NCI-H510A (cell line): ENCODE measurements at places on chromosomes 11 and 22.

DNA sequence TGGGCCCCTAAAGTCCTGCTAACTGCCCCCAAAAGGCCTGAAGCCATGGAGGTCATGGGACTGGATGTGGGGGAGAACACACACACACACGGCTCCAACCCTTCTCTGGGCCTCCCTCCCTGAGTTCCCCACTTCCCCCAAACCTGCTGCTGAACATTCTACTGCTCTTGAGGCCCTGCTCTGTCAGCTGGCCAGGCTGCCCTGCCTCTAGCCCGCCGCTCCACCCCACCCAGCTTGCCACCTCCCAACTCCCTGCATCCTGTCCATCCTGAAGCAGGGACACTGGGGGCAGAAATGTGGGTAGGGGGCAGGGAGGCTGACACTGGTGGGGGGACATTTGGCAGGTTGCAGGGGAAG is 1.0 kb downstream of the KCNJ4 start:
- no peak for DNase-seq

- no peak for DNase-seq
Observed at GRCh38 chr11:120011836-120012235, 126.1 kb downstream of the TRIM29 start.

DNA sequence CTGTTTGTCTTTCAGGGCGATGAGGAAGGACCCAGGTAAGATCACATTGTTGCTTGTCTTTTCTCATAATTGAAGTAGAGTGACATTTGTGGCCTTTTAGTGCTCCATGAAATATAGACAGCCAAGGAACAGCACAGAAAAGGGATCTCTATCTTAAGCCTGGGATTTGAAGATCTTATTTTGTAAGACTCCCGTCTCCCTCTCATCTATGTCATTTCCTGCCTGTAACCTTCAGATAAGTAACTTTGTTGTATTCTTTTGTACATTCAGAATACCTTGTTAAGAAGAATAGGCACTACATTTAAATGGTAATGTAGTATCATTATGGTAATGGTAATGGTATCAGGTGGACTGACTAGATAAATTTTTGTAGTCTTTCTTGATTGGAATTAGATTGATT is 72.8 kb downstream of the TRIM44 start:
- DNase-seq = no peak

DNA sequence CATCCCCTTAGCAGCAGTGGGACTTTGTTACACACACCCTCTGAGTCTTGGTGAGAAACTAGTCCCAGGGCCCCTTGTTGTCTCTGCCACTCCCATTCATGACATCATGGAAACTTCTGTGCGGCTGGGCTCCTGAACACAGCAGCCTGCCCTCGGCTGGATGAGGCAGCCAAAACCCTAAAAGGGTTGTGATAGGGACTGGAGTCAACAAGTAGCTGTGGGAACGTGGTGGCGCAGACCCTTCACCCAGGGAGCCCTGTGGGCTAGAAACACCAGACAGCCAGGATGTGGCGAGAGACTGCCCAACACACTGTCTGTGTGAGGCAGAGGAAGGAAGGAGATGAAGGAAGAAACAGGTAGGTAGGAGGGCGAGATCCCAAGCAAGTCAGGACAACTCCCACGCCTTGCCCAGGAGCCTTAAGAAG is 3.9 kb downstream of the CD3D start:
- no peak for DNase-seq

DNA sequence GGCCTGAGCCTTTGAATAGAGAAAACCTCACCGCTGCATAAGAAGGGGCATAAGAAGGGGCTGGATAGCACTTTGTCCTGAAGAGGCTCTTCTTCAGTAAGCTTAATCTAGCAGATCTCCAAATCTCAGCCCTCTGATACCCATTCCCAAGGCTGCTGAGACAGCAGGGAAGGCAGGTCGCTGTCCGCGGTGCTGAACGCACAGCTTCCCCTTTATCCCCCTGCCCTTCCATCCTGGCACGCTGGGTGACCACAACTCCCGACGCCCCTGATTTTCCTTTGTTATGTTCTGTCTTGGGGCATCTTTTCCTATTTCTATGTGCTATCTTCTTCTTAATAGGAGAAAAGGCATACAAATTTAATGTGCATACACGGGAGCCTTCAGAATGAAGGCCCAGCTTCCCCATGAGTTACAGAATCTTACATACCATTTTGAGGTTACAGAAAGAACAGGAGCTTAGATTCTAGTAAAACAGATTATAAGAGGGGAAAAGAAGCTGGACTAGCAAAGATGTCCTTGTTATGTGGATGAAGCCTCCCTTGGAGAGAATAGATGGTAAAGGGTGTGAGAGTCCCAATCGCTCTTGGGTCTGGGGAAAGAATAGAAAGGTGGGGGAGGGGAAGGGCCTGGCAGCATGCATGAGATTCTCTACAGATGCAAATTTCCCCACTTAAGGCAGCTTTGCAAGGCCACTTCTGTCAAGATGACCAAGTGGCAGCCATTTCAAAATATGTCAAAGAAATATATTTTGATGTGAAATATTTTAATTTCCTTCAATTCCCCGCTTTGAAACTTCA is 5.7 kb upstream of the SULT4A1 start:
- no peak for DNase-seq
